ENCODE measurements at places on chromosomes 6 and 20.

GRCh38 chr20:51218603-51219002 lies 195.7 kb upstream of the KCNG1 start:
- DNase-seq: no peak

DNA sequence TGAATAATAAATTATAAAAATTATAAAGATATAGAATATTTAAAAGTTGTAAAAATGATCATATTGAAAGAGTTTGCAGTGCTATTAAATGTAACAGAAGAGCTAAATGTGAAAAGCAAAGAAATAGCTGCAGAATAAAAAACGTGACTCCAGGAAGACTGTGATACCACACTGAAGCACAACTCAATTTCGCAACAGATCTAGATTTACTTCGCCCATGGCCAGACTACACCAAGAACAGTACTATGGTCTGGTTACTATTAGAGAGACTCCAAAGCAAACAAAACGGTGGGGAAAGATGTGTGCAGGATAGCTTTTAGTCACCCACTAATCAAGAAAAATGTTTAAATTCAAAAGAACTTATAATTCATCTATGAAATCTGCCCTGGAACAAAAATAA lies 1.9 kb downstream of the CHD6 start:
- DNase-seq: no peak

- no peak for DNase-seq
These were observed 2.4 kb downstream of the CTCFL start for GRCh38 chr20:57522380-57523140.

GRCh38 chr6:108622641-108623298 lies 62.1 kb downstream of the FOXO3 start:
- no peak for DNase-seq

GRCh38 chr6:112298021-112298745 lies 43.8 kb upstream of the LAMA4 start:
- DNase-seq: no peak

DNA sequence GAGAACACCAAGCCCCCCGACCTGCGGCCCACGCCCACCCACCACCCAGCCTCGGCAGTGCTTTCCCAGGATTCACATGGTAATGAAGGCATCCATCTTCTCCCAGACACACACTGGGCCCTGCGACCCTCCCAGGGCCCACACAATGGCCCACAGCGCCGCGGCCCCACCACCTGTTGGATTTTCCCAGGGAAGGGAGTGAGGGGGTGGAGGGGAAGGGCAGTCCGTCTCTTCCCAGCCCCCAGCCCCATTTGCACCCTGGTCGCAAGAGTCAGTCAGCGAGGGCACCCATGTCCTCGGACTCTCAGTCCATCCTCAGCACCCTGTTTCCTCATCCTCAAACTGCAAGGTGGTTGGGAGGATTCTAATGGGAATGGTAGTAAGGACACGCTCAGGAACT lies 23.7 kb upstream of the ID1 start:
- no peak for DNase-seq

- no peak for DNase-seq
These were observed 47.0 kb downstream of the GOPC start for GRCh38 chr6:117555262-117555849.

GRCh38 chr6:91606148-91606901 lies 1019.5 kb upstream of the MAP3K7 start:
- no peak for DNase-seq

GRCh38 chr6:70309243-70309642 lies 6.4 kb upstream of the COL9A1 start:
- DNase-seq: no peak

- DNase-seq: no peak
These were observed 139.4 kb upstream of the HMGN3 start for GRCh38 chr6:79373880-79374279.

GRCh38 chr20:45377269-45377668 lies 856 bp downstream of the TP53TG5 start:
- DNase-seq: no peak

- DNase-seq: no peak
These were observed 588 bp upstream of the ACSS2 start for GRCh38 chr20:34875642-34876405.

GRCh38 chr20:4978050-4978918 lies 23.0 kb downstream of the SLC23A2 start:
- no peak for DNase-seq

GRCh38 chr6:20110478-20110877 lies 101.8 kb downstream of the MBOAT1 start:
- no peak for DNase-seq

DNA sequence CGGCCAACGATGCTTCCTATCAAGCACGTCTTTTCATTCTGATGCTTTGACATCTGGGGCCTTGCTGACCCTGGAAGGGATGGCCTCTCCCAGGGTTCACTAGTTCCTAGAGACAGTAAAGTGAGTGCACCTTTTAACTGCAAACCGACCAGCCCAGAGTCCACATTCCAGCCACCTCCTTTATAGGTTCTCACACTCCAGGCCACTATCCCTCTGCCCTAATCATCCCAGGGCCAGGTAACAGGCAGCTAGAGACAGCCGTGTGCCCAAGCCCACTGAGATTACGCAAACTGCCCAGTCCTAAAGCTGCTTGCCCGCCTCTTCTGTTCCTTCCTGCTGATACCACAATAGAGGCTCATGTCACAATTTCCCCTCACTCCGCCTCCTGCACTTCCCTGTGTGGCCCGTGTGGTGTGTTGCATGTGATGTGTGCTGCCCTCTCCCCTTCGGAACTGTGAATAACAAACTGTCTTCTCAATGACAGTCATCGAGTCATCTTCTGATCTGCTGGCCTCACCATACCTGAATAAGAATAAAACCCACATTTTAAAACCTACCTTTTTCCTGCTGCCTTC lies 123.7 kb upstream of the EXOC2 start:
- no peak for DNase-seq

DNA sequence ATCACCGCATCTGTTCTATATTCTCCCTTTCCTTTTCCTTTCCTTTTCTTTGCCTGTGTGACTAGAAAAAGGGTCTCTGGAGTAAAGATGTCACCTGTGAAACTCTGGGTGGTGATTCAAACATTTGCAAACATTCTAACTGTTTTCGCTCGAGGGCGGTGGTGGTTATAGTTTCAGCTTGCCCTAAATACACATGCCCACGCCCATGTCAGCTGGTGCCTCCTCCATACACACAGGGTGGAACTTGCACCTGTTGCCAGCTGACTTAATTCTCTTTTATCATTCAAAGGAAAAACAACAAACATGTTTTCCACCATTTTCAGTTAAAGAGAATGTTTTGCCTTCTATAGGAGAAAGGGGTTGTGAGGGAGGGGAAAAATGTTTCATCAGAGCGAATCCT lies 381.9 kb upstream of the ARID1B start:
- DNase-seq: no peak

- no peak for DNase-seq
These were observed 1.2 kb upstream of the SLC24A3 start for GRCh38 chr20:19211252-19211651.

GRCh38 chr6:124962639-124963415 lies 590 bp downstream of the RNF217 start:
- no peak for DNase-seq
